ENCODE measurements at places on chromosomes 2 and 18.
A peak's percentile ranks its signal among the peaks of the same experiment; 100 is the strongest.

DNA sequence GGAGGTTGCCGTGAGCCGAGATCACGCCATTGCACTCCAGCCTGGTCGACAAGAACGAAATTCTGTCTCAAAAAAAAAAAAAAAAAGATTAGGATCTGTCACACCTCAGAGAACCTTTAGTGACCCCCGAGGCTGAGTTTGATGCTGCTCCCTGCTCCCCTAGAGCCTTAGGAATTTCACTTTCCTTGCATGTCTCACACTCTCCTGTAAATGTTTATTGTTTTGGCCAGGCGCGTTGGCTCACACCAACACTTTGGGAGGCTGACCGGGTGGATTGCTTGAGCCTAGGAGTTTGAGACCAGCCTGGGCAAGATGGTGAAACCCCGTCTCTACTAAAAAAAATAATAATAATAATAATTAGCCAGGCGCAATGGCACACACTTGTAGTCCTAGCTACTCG lies 31.5 kb downstream of the SRSF7 start:
- no peak for DNase-seq

DNA sequence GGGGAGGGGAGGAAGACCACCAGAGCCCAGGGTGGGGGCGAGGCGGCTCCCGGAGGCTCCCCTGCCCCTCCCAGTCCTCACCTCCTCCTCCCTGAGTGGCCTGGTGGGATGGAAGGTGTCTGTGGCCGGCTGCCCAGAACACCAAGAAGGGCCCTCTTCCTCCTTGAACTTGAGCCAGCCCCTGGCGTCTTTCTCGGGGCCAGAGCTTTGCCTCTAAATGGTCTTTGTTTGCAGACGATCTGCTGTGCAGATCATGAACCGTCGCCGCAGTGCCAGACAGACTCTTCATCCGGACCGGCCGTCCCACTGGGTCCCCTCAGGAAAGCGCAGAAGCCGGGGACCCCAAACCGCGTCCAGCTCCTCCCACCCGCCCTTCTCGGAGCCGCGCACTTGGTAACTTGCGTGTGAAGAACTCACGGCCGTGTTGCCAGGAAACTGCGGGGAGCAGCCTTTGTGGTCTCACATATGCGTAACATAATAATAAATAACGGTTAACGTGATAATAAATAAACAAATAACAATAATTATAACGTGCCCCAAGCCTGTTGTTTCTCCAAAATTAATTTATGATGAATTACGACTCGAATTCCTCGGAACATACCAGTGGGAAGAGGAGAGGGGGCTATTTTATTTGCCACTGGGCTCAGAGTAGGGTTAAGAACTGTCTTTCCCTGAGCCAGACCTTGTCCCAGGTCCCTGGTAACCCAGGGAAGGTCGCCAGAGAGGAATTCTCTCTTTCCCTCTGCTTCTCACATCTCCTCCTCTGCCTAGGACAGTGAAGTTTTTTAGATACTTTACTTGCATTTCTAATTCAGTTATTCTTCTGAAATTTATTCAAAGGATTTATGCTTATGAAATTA lies 41.0 kb downstream of the PTGR3 start:
- peak; percentile 44 for DNase-seq

DNA sequence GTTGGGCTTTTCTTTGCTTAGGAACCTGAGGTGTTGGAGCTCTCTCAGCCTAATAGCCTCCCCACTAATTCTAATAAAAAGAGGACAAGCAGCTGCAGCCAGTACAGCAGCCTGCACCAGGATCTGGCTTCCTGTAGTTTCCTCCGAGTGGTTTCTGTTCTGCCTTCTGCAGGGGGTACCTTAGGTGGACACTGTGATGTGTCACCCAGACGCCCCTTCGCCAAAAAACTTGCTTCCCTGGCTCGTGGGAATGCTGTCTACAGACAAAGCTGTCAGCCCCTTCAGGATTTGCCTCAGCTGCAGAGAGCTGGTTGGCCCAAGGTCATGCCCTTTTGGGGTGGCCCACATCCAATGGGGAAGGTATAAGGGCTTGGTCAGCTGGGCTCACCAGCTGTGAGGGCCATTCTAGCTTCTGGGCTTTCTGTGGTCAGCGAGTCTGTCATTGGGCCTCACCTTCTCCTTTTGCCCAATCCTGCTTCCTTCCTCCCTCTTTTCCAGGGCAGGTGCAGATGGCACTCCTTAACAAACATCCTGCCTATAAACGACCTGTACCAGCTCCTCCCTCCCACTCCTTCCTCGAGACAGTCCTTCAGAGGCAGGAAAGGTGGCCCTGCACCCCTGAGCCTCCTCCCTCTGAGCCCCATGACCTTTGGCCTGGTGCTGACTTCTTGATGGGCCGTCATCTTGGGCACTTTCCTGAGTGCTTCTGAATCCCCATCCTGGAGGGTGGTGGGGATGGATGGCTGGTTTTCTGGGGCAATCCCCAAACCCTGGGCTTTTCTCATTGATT lies 44.0 kb upstream of the ROCK2 start:
- DNase-seq: no peak

GRCh38 chr2:221896505-221897151 lies 324.5 kb upstream of the EPHA4 start:
- DNase-seq: peak; percentile 91

- DNase-seq: peak; percentile 95
Observed at GRCh38 chr2:165499131-165499530, 29.6 kb downstream of the CSRNP3 start.

DNA sequence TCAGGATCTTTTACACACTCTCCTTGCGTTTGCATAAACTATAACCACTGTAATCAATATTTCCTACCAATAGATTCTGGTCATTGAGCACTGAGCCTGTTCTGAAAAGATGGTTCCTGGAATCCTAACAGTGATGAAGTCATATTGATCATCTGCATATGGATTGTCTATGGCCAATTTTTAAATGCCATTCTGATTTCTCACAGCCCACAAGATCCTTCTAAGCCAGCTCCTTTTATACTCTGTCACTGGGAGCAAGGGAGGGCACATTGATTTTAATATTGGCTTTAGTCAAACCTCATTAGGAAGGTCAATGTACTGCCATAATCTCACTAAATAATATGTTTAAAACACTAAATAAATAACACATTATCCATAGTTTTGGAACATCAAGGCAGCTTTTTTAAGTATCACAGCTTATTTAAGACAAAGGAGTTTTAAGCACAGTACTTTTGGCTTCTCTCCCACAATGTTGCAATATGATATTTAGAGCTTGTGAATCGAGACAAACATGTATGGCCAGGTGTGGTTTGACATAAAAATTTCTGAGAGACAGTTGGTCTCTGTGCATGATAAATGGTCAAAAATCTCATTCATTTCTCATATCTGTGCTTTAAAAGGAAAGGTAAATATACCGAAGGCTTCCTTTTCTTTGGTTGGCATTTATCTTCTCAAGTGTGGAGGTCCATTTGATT lies 267.3 kb downstream of the MTX2 start:
- no peak for DNase-seq

GRCh38 chr2:164039270-164039669 lies 303.5 kb upstream of the FIGN start:
- DNase-seq: no peak

DNA sequence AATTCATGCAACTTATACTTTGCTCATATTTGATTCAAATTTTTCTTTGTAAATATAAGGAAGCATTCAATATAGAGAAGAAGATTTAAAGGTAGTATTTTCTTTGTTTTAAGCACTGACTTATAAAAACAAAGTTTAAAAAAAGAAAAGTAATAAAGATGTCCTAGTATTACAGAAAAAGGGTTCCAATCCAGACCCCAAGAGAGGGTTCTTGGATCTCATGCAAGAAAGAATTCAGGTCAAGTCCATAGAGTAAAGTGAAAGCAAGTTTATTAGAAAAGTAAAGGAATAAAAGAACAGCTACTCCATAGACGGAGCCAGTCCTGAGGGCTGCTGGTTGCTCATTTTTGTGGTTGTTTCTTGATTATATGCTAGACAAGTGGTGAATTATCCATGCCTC lies 267.9 kb downstream of the CTNNA2 start:
- DNase-seq: no peak

- DNase-seq: no peak
Observed at GRCh38 chr2:235566415-235566814, 72.6 kb downstream of the AGAP1 start.

DNA sequence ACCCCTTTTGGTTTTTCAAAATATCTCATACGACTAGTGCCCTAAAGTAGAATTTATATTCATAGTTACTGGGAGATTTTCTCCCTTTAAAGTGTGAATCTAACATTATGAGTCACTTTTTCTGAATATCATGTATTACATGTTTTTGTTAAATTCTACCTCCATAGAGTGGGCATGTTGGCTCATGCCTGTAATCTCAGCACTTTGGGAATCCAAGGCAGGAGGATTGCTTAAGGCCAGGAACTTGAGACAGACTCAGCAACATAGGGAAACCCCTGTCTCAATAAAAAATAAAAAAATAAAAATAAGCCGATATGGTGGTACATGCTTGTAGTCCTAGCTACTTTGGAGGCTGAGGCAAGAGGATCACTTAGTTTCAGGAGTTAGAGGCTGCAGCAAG lies 45.3 kb upstream of the UNC80 start:
- DNase-seq: no peak

- DNase-seq: peak; percentile 52
Observed at GRCh38 chr2:241617431-241618154, 19.4 kb downstream of the THAP4 start.

- no peak for DNase-seq
Observed at GRCh38 chr2:207683438-207683837, 28.0 kb upstream of the CCNYL1 start.

DNA sequence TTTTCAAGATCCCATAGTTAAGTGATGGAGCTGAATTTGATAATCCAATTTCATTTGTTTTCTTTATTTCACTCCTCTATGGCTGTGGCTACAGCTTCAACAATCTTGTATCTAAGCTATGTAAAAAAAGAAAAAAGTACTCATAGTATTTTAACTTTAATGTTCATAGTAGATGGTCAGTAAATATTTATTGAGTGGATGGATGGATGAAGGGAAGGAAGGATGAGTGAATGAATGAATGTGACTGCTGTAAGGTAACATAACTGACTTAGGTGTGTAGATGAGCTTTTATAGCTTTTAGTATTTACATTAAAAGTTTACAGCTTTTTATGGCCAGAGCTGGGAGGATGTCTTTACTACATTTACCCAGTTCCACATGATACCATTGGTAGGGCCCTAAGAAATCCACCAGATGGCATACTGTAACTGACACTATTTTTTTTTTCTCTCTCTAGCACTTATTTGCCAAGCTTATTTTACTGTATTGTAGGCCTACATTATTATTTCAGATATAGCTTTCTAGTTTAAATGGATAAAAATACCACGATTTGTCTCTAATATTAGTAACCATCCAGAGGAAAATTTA lies 13.4 kb upstream of the HRH4 start:
- peak; percentile 48 for DNase-seq

DNA sequence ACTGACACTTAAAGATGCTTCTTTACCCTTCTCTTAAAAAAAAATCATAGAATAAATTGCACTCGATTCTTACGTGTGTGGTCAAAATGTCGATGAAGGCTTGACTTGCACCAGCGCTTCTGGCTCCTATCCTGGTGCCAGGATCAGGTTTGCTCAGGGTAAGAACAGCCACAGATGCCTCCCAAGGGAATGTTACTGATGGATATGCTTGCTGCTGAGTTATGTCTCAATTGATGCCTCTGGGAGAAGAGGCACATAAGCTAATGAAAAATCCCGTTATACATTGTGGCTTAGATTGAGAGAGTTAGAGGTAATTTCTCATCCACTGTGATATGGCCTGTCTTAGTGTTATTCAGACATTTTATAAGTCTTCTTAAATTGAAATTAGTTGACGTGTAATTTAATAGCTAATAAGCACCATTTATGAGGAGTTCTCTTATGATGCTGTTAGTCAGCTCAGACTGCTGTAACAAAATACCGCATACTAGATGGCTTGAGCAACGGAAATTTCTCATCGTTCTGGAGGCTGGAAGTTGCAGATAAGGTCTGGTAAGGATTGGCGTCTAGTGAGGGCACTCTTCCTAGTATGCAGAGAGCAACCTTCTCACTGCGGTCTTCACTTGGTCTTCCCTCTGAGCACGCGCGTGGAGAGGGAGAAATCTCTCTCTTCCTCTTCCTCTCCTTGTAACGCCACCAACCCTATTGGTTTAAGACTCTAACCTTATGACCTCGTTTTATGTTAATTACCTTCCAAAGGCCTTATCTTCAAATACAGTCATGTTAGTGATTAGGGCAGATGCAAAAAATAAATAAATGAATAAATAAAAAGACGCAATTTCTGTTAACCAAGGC lies 116.6 kb upstream of the NOSTRIN start:
- DNase-seq: no peak

- DNase-seq: no peak
Observed at GRCh38 chr2:69933839-69934613, 19.1 kb downstream of the MXD1 start.

GRCh38 chr2:160145471-160145870 lies 54.6 kb downstream of the ITGB6 start:
- DNase-seq: no peak

- DNase-seq: no peak
Observed at GRCh38 chr18:11165138-11165537, 15.8 kb upstream of the PIEZO2 start.

- no peak for DNase-seq
Observed at GRCh38 chr2:129101186-129101585, 782.5 kb upstream of the HS6ST1 start.

GRCh38 chr18:35695803-35696202 lies 114.3 kb downstream of the GALNT1 start:
- DNase-seq: peak; percentile 39

DNA sequence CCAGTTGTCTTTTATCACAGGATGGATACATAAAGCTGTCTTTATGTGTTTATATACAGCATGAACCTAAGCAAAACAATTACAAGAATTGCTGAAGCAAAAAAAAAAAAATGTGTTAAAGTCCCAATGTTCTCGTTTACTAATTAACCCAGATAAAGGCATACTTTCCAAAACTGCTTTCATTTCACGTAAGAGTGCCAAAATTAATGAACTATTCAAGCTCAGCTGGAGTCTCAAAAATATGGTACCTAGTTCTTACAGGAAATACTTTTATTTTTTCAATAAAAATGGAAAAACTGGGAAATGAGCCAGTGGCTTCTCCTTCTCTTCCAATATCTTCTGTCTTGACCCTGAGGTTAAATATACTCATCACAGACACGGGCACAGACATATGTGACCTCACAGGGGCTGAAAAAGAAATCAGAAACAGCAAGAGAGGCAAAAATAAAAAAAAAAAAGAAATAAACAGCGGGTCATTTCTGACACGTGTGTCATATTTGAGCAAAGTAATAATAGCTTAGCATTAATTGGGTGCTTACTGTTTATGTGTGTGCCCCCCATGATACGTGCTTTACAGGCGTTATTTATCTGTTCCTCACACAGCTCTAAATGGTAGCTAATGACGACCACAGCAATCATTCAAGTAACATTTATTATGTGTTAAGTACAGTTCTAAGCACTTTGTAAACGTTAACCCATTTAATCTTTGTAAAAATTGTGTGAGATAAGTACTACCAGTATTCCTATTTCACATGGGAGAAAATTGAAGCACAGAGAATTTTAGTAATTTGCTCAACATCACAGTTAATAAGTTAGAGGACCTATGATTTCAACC lies 158.0 kb upstream of the MMADHC start:
- DNase-seq: no peak

- peak; percentile 66 for DNase-seq
Observed at GRCh38 chr2:45889053-45889452, 237.6 kb downstream of the PRKCE start.

GRCh38 chr18:51668607-51669006 lies 471.1 kb upstream of the MEX3C start:
- DNase-seq: peak; percentile 36
